ENCODE measurements at places on chromosomes 7 and 10.

DNA sequence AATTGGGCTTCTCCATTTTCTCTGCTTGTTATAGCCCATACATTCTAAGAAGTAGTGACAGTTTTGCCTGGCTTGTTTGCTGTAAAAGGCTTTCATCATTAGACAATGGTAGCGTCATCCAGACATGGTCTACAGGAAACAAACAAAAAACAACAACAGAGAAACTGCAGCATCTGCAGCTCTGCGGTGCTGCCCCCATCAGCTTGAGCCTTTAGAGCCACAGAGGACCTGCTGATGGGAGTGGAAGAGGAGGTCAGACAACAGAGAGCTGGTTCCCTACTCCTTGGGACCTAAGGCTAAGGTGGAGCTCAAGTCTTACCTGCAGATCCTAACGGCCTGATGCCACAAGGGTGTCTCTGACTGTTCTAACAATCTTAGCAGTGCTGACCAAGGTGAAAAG lies 3.1 kb downstream of the INA start:
- no peak for DNase-seq

GRCh38 chr10:62471711-62472110 lies 97.5 kb downstream of the ZNF365 start:
- no peak for DNase-seq

- no peak for DNase-seq
Measured at GRCh38 chr7:117154721-117155120, 168.1 kb downstream of the WNT2 start.

GRCh38 chr10:132614431-132615340 lies 77.1 kb downstream of the INPP5A start:
- no peak for DNase-seq

GRCh38 chr7:132500727-132501440 lies 75.4 kb downstream of the PLXNA4 start:
- no peak for DNase-seq

DNA sequence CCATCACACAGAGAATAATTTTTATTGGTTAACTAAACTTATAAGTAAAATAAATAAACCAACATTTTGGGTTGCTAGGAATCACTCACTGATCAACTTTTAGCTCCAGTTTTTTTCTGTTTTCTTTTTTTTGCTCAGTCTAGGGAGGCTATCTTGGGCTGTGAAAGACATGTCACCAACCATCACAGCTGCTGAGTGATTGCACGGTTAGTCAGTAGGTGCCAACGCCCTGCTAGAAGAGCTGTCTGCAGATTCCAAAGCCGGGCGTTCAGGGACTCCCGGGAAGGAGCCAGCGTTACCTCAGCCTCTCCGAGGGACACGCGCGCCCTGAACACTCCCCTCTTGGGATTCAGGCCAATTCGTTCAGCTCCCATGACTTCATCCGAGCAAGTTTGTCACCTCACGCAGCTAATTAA lies 604 bp upstream of the STAM start:
- DNase-seq = no peak

DNA sequence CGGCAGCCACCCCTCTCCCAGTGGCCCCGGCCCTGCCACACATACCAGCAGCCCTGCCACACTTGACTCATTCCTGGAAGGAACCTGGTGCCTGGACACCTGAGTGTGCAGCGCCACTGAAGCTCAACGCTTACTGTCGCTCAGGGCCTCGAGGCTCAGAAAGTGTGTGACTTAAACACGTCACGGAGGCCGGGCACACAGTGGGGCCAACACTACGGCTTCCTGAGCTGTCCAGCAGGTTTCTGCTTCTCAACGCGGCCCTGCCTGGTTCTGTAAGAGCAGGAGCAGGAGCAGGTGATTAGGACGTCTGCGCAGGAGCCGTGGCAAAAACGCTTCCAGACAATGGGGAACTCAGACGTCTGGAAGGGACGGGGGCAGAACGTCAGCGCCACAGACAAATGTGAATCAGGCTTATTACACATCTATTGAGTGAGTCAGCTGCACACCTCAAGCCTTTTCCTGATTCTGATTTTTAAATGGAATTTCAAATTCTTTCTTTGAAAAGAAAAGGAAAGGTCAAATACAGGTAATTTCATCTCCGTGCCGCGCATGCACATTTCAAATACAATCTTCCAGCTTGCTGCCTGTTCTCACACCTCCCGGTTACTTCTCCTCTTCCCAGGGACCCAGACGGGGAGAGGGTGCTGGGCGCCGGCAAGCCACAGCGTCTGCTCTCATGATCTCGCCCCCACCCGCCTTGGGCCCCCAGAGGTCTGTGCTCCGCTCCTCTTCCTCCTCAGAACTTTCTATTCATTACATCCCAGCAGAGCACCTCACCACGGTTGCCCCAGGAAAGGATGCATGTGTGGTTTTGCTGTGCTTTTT lies 66.6 kb downstream of the ADARB2 start:
- no peak for DNase-seq

DNA sequence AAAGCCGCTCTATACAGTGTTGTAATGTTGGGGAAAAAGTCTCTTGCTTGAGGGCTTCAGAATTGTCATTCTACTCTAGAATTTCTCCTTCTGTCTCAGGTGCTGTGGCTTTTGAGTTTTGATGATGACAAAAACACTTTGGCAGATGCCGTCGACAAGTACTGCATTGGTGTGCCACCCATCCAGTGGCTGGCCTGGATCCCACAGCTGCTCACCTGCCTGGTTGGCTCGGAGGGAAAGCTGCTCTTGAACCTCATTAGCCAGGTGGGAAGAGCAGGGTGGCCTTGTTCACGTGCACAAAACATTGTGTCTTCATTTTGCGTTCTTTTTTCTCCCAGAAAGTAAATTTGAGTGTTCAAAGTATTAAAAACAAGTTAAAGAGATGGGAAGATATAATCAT lies 112.0 kb downstream of the TRRAP start:
- DNase-seq = no peak

- DNase-seq = no peak
Measured at GRCh38 chr7:101218236-101219125, 516 bp downstream of the ZNHIT1 start.
